ENCODE measurements at places on chromosomes 16 and 17.

DNA sequence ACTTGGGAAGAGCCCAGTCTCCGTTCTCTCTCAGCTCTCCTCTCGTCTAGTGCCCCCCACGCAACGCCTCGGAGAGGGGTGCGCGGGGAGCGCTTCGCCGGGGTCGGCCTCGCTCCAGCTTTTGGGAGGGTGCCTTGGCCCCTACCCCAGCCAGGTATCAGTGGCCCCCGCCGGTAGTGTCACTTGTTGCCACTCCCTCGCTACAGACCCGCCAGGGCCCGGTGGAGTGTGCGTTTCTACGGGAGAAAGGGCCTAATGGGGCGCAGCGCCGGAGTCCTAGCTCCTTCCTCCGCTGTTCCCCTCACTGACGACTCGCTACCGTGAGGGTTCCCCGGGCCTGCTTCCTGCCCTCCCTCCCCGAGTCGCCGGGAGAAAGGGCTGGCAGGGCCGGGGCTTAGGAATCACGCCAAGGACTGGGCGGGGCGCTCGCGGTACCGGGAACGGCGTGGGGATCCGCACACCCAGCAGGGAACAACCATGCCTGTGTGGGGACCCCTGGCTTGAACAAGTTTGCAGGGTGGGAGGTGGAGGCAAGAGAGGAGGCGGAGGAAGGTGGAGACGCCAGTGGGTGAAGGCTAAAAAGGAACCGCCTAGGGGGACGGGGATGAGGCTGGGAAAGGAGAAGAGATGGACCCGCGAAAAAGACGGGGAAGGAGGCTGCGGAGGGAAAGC is 997 bp upstream of the CDH11 start:
- H3K4me3 ChIP-seq, result no peak overlapping the region
- no peaks in the 10 kb centered on the region for H3K4me1 ChIP-seq
- H3K27ac ChIP-seq, result no peak overlapping the region
- no peak for DNase-seq
- no peaks in the 10 kb centered on the region for H3K36me3 ChIP-seq

DNA sequence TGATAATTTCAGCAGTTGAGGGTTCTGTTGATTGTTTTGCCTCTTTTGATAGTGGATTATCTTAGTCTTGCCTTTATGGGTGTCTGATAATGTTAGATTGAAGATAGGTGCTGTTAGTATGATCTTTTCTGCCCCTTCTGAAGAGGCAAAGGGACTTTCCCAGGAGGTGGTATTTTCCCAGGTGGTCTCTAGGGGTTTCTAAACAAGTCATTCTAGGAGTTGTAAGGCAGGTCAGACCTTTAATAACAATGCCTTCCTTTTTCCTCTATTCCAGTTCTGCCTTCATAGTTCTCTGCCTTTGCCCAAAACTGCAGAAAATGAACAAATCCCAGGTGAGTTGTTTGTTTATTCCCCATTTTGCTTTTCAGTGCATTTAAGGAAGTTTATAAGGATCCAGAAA is 4.3 kb downstream of the ZFP1 start:
- no peak overlapping the region for H3K27ac ChIP-seq
- H3K27me3 ChIP-seq, result no peaks in the 10 kb centered on the region
- DNase-seq, result no peak
- peaks cover 16% of the 10 kb centered on the region for H3K36me3 ChIP-seq
- no peak overlapping the region for H3K4me3 ChIP-seq

- no peak overlapping the region for H3K27ac ChIP-seq
- no peak overlapping the region for H3K4me3 ChIP-seq
These were observed 6.2 kb upstream of the PSMD3 start for GRCh38 chr17:39974433-39974832.

DNA sequence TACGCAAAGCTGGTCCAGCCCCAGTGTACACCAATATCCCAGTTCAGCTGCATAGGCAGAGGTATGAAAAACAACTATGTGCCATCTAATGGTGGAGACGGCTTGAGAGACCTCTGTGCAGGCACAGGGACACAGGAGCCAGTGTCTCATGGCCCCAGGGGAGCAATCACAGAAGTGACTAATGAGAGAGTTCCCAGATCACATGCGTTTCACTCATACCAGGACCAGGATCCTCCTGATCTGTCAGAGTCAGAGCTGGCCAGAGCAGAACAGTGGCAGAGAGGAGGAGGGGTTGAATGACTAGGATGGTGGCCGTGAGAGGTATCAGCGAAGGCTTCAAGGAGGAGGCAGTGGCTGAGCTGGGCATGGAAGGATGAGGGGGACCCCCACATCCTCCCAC is 41.1 kb downstream of the TMEM132E start:
- no peak overlapping the region for H3K4me3 ChIP-seq
- no peaks in the 10 kb centered on the region for H3K36me3 ChIP-seq
- no peaks in the 10 kb centered on the region for H3K4me1 ChIP-seq
- H3K27me3 ChIP-seq, result peaks cover 37% of the 10 kb centered on the region

GRCh38 chr17:49061524-49061943 is 64.3 kb downstream of the IGF2BP1 start:
- H3K4me3 ChIP-seq, result no peak overlapping the region
- no peaks in the 10 kb centered on the region for H3K27me3 ChIP-seq
- no peaks in the 10 kb centered on the region for H3K36me3 ChIP-seq
- no peaks in the 10 kb centered on the region for H3K4me1 ChIP-seq

GRCh38 chr16:49463529-49463928 is 89.9 kb downstream of the C16orf78 start:
- H3K4me3 ChIP-seq, result peak overlapping the region; percentile 13
- DNase-seq, result peak; percentile 84
- H3K36me3 ChIP-seq, result no peaks in the 10 kb centered on the region
- H3K27me3 ChIP-seq, result no peaks in the 10 kb centered on the region

DNA sequence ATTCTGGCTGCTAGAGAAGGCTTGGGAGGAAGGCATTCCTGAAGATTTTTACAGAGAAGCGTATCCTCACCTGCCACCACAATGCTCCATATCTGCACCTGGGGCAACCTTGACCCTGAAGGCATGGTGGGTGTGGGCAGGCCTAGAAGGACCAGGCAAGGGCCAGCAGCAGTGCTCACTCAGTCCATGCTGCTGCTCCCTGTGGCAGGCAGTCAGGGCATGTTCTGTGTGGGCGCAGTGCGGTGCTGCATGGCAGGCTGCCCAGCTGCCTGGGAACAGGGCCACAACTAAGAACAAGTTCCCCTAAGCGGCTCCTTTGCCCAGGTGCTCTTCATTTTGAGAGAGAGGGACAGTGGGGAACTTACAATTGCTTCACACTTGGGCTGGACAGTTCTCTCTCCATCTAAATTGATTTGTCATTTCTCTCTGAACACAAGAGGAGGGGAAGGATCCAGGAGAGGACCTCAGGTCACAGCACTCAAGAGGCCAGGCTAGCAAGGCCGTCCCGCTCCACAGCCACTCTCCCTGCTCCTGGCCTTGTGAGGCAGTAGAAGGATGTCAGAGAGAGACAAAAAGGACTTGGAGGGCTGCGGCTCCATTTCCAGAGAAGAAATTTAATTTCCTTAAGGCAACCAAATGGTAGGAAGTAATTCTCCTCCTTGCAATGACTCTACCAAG is 158.8 kb downstream of the AATF start:
- H3K36me3 ChIP-seq, result peaks cover 13% of the 10 kb centered on the region
- no peaks in the 10 kb centered on the region for H3K27me3 ChIP-seq
- no peaks in the 10 kb centered on the region for H3K4me1 ChIP-seq
- H3K27ac ChIP-seq, result no peak overlapping the region
- no peak overlapping the region for H3K4me3 ChIP-seq

GRCh38 chr17:71919186-71919585 is 201.6 kb upstream of the SOX9 start:
- H3K27me3 ChIP-seq, result no peaks in the 10 kb centered on the region
- H3K4me1 ChIP-seq, result no peaks in the 10 kb centered on the region
- H3K4me3 ChIP-seq, result no peak overlapping the region
- H3K36me3 ChIP-seq, result no peaks in the 10 kb centered on the region

DNA sequence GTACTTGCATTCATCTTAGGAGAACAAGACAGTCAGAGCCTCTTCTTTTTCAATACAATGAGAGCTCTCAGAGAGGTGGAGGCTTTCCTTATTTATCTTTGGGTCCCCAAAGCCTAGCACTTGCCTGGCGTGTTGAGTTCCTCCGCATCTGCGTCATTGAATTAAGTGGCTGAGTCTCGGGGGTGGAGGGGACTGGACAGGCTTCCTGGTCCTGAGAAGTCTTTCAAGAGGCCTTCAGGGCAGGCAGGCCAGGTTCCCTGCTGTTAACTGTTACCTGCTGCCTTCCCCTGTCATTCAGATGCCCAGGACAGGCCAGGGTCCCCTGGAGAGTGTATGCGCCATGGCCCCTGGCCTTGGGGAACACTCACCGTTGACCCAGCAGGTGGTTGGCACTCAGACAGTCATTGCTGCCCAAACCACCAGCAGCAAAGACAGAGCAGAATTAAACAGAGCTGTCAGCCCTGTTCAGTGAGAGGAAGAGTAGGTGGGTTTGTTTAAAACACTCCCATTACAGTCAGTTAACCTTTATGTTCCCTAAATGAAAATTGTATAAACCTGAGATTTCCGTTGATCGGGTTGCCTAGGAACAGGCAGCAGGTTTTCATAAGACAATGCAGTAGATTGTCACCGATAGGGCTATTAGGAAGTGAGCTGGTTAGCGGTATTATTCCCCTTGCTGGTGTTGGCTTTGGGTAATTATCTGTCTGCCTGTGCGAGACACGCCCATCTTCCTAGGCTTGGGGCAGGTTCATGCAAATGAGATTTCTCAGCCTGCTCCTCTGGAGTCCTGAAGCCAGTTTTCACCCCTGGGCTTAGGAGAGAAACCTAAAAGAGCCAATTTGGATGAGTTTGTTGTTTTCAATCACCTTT is 132.7 kb downstream of the CCDC182 start:
- no peak overlapping the region for H3K27ac ChIP-seq
- no peaks in the 10 kb centered on the region for H3K27me3 ChIP-seq
- H3K36me3 ChIP-seq, result peaks cover 10% of the 10 kb centered on the region
- peak; percentile 64 for DNase-seq
- H3K4me3 ChIP-seq, result no peak overlapping the region

- no peak for DNase-seq
- H3K36me3 ChIP-seq, result no peaks in the 10 kb centered on the region
These were observed 23.3 kb downstream of the CPNE2 start for GRCh38 chr16:57115514-57116182.

GRCh38 chr16:27795992-27796614 is 246.2 kb downstream of the KATNIP start:
- H3K27ac ChIP-seq, result no peak overlapping the region
- H3K27me3 ChIP-seq, result no peaks in the 10 kb centered on the region

- H3K4me1 ChIP-seq, result no peaks in the 10 kb centered on the region
- H3K4me3 ChIP-seq, result no peak overlapping the region
- no peaks in the 10 kb centered on the region for H3K27me3 ChIP-seq
These were observed 400.9 kb upstream of the CDH5 start for GRCh38 chr16:65965628-65966027.

Measured in CD4-positive, alpha-beta T cell (primary cell).